ENCODE measurements at places on chromosomes 4 and X. TPM values are rescaled to one million over a fixed set of nuclear protein-coding genes. Genes with fewer than 3 reads are reported as not detected.

DNA sequence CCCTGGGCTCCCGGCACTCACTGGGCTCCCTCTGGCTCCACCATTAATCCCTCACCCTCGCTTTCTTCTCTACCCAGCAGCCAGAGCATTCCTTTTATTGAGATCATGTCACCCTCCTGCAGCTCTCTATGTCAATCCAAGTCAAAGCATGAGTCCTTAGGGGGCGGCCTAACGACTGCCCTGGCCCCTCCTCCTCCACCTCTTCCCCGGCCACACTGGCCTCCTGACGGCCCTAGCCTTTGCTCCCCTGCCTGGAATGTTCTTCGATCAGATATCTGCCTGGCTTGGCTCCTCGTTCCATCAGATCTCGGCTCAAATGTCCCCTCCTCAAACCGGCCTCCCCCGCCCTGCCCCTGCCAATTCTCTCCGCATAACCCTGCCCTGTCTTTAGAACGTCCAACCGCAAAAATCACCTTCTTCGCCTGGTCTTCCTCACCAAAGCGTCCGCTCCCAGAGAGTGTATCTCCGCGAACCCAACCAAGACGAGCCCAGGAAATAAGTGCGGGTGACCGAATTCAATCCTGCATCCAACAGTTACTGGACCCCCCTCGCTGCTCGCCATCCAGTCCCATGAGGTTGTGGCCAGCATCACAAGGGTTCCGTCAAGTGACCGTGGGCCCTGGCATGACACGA lies 722 bp upstream of the PNCK start:
- no peaks in the 10 kb centered on the region for H3K36me3 ChIP-seq
- H3K4me3 ChIP-seq = no peak overlapping the region
- no peaks in the 10 kb centered on the region for H3K4me1 ChIP-seq
- no peaks in the 10 kb centered on the region for H3K27me3 ChIP-seq

GRCh38 chr4:145375416-145375815 lies 106.2 kb upstream of the SMAD1 start:
- H3K4me1 ChIP-seq = no peaks in the 10 kb centered on the region
- H3K36me3 ChIP-seq = no peaks in the 10 kb centered on the region
- no peak overlapping the region for H3K27ac ChIP-seq
- H3K27me3 ChIP-seq = no peaks in the 10 kb centered on the region
- no peak for DNase-seq
- no peak overlapping the region for H3K4me3 ChIP-seq

GRCh38 chr4:31545755-31546154 lies 825.6 kb downstream of the PCDH7 start:
- H3K36me3 ChIP-seq = peaks cover under 1% of the 10 kb centered on the region
- peak; percentile 4 for DNase-seq
- no peak overlapping the region for H3K4me3 ChIP-seq
- H3K27ac ChIP-seq = no peak overlapping the region

Gene FRAS1
- total RNA-seq = 2.1 TPM

Gene RPGR
- total RNA-seq = 23.8 TPM
